ENCODE measurements at places on chromosomes 13 and 19. TPM values are rescaled to one million over a fixed set of nuclear protein-coding genes. Genes with fewer than 3 reads are reported as not detected.

PCSK4 gene
- total RNA-seq = 0.86 TPM

DHRS12 gene
- total RNA-seq = 4.1 TPM

WDR18 gene
- total RNA-seq = 71.0 TPM

ZNF296 gene
- total RNA-seq = 12.1 TPM

NKPD1 gene
- total RNA-seq = 0.93 TPM

LENG9 gene
- total RNA-seq = 4.2 TPM

FFAR1 gene
- total RNA-seq = 0.02 TPM

EPSTI1 gene
- total RNA-seq = 0.31 TPM

ZNF433 gene
- total RNA-seq = not detected

KCNRG gene
- 0.75 TPM for total RNA-seq

PDE4A gene
- total RNA-seq = 4.1 TPM
